ENCODE measurements at places on chromosomes 7 and 10.

DNA sequence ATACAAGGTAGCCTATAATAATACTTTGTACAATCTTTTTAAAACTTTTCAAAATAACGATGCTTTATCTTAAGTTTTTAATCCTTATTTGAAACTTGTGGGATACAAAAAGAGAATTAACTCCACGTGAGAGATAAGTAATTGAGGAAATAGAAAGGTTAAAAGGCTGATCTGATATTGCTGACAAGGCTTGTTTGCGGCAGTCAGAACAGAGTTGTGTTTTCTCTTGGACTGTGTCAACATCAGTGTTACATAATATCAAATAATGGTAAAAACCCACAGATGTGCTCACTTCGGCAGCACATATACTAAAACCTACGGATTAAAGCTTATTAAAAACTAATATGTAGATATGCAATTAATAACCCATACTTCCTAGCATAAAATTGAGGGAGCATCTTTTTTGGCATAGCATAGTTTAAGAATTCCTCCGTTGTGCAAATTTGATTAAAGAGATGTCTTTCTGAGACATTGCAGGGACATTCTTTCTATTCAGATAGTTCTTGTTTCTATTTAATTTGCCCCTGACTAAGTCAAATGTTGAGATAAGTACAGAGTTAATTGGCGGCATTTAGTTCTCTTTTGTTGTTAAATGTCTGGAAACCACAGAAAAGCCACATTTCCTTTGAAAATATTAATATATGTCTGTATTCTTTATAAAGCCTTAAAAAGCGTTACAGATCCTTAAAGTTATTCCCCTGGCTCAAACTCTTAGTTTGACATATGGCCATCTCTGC lies 63.3 kb downstream of the FAM185A start:
- no peak for DNase-seq

DNA sequence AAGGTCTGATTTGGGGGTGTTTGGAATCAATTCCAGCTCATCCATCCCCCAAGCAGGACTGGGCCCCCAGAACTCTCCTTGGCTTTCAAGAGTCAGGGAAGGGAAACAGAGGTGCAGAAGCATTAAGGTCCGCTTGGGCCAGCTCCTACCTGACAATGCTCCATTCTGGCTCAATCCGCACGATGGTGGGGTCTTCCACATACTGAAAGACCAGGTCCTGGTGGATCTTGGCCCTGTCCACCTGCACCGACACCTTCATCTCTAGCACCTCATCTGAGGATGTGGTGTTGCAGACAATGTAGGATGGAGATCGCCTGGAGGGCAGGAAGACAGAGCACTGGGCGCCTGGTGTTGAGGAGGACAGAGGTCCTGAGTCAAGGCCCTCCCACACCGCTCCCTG lies 391.1 kb downstream of the PLXNA4 start:
- no peak for DNase-seq

DNA sequence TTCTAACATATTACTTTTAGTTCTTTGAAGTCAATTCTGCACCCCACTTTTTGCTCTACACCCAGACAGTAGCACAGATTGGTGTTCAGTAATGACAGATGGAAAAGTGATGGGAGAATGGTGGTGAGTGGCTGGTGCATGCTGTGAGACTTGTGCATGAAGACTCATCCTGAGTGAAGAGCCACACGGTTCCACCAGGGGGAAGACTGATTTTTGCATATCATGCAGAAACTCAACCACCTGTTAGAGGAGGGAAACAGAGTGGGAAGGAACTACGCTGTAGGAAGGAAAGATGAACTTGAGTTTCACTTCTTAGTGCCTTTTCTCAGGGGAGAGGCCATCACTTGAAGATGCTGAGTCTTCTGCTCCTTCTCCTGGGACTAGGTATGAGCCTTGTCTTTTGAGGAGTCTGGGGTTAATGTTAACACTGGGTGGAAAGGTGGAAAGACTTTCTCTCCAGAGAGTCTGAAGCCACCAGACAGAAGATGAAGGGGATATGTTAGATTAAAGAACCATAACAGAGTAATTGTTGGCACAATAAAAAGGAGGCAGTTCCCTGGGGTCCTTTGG lies 9.3 kb upstream of the PRSS1 start:
- DNase-seq = no peak

GRCh38 chr10:49287689-49288340 lies 11.2 kb upstream of the C10orf71 start:
- no peak for DNase-seq

DNA sequence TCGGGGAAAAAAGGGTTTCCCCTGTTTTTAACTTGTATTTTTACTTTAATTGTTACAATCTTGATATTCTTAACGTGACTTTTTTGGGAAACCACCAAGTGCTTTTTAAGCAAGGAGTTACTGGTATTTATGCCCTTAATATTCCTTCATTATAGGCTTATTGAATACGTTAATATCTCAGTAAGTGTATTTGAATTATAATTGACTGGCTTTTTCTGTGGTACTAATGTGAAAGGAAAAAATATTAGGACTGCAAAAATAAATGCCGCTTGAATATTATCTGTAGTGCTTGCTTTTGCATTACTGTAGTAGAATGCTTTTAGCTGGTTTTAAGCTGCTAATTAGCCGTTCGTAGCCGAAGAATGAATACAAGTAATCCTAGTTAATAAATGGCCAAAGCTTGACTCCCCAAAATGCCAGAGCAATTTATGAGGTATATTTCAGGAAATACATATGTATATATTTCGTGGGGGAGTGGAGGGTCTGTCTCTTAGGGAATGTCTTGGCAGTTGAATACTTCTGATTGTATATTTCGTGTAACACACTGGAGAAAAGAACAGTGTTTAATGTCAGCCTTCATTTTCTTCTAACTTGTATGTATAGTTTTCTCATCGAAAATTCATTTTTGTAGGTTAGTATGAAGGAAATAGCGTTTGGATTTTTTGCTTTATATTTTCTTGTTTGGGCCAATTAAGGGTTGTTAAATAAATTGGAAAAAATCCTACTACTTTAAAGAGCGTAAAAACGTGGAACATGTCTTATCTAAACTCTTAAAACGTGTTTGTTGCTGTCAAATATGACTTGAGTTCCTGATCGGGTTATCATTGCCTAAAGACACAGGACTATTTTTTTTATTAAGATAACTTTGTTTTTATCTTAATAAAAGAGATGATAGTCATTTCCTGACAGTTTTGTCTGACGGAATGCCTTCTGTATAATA lies 1.5 kb downstream of the PDCD4 start:
- no peak for DNase-seq

DNA sequence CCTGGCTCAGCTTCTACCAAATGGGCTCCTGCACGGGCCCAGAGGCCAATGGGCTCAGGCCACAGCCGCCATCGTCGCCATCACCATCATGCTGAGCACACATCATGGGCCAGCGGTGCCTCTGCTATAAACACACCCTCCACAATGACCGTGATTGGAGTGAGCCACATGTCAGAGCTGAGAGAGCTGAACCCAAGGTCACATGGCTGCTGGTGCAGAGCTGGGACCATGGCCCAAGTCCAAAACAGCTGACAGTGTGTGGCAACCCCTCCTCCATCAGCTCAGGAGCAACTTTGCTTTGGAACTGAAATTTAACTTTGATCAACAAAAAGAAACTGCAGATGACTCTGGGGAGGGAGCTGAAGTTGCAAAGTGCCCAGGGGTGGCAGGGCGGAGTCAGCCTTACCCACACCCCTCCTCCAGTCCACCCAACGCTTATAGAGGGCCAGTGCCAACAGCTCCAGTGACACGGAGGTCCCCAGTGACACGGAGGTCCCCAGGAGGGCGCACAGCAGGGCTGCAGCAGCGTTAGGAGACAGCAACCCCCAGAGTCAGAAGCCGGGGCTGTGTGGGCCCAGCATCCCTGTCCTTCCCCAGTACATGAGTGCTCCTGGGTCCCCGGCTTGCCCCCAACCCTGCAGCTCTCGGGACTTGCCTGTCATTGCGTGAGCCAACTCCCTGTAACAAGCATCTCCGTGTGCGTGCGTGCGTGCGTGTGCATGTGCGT lies 249.6 kb downstream of the ELFN1 start:
- DNase-seq = no peak

- no peak for DNase-seq
These were observed 722 bp downstream of the DENND10 start for GRCh38 chr10:119104654-119105015.

- DNase-seq = no peak
These were observed 462.5 kb upstream of the IGFBP3 start for GRCh38 chr7:46383605-46384004.
